ENCODE measurements at places on chromosomes 12 and 14.
A peak's percentile ranks its signal among the peaks of the same experiment; 100 is the strongest.

GRCh38 chr14:58138031-58138713 lies 13.8 kb downstream of the ARMH4 start:
- H3K27ac ChIP-seq: no peak overlapping the region
- no peak overlapping the region for H3K4me3 ChIP-seq
- H3K27me3 ChIP-seq: no peaks in the 10 kb centered on the region
- no peak for DNase-seq

DNA sequence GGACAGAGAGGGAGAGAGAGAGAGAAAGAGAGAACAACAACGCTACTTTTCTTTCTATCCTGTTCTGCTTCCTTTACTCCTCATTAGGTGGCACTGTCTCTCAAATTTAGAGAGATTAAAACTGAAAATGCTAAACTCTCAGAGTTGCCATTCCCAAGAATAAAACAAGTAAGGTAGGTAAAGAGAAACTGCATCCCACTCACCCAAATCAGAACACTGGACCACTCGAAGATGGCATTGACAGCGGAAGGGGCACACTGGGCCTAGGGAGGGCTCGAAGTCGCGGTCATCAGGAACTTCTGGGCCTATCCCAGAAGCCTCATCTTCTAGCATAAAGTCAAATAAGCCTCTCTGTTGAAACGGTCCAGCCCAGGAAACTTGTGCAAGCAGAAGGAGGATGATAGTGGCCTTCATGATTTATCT lies 4.5 kb downstream of the DCN start:
- no peaks in the 10 kb centered on the region for H3K36me3 ChIP-seq
- H3K4me3 ChIP-seq: no peak overlapping the region
- peaks cover 6% of the 10 kb centered on the region for H3K4me1 ChIP-seq
- DNase-seq: peak; percentile 9

GRCh38 chr14:59543873-59544272 lies 32.7 kb downstream of the CCDC175 start:
- no peak overlapping the region for H3K27ac ChIP-seq
- H3K27me3 ChIP-seq: no peaks in the 10 kb centered on the region

- H3K4me1 ChIP-seq: no peaks in the 10 kb centered on the region
- H3K4me3 ChIP-seq: no peak overlapping the region
- H3K27me3 ChIP-seq: no peaks in the 10 kb centered on the region
- DNase-seq: peak; percentile 38
Observed at GRCh38 chr12:116955382-116956021, 44.8 kb downstream of the FBXW8 start.

DNA sequence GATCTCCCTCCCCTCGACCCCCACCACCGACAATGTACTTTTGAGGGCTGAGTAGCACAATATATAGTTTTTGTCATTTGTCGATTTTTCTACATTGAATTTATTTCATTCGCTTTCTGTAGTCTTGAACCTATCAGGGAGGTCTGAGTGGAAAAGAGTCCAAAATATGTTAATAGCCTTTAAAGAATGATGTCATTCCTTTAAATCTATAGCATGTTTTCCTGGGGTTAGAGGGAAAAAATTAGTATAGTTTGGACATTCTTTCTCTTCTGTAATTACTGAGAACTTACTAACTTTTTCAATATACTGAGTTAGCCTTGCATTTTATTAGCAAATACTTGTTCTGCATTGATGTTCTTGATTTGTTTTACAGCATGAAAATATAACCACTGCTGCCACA lies 55.9 kb downstream of the ARL1 start:
- H3K27me3 ChIP-seq: no peaks in the 10 kb centered on the region

DNA sequence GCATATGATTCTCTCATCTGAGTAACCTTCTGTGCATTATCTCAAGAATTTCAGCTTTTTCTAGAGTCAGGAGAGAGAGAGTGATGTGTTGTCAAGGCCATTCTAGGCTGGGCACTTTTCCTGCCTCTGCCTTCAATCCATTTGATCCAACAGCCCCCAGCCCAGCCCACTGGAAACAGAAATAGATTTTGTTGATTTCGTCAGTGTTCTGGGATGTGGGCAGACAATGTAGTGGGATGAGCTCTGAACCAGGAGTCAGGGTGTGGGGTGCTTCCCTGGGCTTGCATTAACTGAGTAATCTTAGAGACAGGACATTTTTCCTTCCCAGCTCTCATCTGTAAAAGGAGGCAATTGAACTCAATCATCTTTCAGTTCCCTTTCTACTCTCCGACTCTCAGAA lies 42.5 kb upstream of the RPH3A start:
- no peak overlapping the region for H3K27ac ChIP-seq
- no peaks in the 10 kb centered on the region for H3K27me3 ChIP-seq
- DNase-seq: no peak
- H3K4me1 ChIP-seq: no peaks in the 10 kb centered on the region

Measured in trophoblast cell (in vitro differentiated cells and primary cell).